ENCODE measurements at places on chromosomes 6 and 20.

- DNase-seq: no peak
Measured at GRCh38 chr6:126145351-126145750, 159.0 kb downstream of the TRMT11 start.

- no peak for DNase-seq
Measured at GRCh38 chr6:136524339-136524935, 25.8 kb downstream of the MAP7 start.

DNA sequence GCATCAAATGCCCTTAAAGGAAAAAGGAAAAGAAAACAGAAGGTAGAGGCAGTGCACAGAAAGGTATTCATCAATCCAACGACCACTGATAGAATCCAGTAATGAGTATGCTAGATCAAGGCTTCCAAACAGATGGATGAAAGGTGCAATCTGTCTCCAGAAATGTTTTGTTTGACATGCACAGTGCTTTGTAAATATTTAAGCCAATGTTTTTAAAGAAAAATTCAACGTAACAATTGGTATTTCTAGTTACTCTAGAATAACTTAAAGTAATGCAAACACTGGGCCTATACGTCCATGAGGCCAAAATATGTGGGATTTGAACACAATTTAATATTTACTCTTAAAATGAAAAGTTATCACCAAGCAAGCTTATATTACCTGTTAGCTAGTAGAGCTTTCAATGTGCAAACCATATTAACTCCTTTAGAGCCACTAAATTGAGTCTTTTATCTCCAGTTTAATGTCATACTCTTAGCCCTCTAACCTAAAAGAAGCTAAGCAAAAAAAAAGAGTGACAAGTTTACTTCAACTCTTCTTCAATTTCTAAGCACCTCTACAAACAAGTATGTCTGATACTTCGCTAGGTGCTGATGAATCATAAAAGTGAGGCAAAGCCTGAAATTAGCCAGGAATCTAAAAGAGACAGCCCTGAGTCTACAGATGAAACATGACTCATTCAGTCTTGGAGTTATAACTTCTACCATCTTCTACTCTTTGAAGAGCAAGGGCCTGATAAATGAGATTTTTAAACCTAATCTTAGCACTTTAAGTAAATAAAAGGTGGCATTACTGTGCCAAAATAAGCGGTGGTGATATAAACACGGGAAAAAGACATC is 169.8 kb downstream of the PTPRK start:
- DNase-seq: no peak

GRCh38 chr6:155055729-155056128 is 60.6 kb downstream of the TIAM2 start:
- DNase-seq: no peak

DNA sequence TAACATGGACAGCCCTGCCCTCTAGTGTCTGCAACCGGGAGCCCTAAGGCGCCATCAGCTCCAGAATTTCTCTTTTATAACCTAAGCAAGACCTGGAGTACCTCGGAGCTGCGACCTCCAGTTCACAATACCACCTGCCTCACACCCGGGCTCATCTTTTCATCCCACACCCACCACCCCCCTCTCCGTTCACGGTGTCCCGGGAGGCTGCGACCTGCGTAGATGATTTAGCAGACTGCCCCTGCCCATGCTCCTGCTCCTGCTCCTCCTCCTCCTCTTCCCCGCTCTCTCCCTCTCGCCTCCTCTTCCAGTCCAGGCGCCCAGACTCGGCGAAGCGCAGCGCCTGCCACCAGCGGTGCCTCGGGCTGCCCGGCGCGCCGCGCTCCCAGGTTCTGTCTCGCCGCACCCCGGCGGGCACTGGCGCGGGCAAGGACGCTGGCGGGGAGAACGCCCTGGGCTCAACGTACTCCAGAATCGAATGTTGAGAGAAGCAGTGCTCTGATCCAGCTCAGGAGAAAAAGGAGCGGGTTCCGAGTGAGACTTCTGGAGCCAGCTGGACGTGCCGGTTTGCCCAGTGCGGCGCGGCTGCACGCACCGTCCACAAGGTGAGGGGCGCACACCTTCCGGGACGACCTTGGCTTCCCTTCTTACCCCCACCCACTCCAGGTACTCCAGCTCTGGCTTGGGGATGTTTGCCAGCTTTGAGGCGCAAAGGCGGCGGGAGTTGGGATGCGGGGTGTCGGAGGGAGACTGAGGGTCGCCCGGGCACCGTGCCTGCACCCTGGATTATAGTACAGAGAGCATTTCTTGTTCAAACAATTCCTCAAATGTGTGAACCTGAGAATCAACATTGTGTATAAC is at the start of gene HTR1E:
Gene HTR1E, plus strand, starts transcription at position 310 of the 861 bp plus-strand sequence. CDS start 77,807 bp downstream, outside the sequence.
- DNase-seq: no peak

DNA sequence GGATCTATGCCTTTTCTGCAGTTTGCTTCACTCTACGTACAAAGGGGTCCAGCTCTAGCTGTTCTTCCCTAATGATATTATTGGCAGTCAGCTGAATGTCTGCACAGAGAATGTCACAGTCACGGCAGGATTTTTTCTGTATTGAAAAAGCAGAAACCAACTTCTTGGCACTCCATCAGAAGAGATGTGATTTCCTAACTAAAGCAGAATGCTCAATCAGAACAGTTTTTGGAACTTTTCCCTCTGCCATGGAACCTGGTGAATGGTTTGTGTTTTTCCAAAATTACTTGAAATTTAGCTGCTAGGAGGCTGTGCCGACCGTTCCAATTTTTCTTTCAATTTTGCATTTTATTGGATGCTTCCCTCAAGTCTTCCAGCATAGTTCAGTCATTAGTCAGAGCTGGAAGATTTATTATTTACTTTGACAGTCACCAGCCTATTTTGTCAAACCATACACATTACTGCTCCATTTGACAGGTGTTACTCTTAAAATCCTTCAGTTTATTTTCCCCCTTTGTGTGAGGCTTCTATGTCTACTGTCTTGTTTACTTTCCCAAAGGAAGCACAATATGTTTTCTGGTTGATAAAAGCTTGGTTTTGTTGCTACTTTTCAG is 259.6 kb upstream of the EPHA7 start:
- DNase-seq: no peak

- no peak for DNase-seq
Measured at GRCh38 chr20:62294516-62294915, 8.3 kb upstream of the ADRM1 start.

- DNase-seq: no peak
Measured at GRCh38 chr6:160054271-160054670, 67.3 kb upstream of the SLC22A1 start.

DNA sequence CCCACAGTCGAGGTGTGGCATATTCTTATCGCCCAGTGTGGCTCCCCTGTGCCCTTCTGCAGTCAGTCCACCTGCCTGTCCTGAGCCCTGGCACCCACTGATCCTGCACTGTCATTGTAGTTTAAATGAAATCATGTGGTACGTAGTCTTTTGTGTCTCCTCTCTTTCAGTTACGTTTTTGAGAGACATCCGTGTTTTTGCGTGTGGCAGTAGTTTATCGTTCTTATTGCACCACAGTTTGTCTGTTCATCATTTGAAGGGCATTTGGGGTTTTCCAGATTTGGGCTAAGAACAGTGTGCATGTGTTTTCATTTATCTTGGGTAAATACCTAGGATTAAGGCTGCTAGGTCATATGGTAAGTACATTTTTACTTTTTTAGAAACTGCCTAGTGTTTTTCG is 49.3 kb downstream of the SPATA2 start:
- DNase-seq: no peak

DNA sequence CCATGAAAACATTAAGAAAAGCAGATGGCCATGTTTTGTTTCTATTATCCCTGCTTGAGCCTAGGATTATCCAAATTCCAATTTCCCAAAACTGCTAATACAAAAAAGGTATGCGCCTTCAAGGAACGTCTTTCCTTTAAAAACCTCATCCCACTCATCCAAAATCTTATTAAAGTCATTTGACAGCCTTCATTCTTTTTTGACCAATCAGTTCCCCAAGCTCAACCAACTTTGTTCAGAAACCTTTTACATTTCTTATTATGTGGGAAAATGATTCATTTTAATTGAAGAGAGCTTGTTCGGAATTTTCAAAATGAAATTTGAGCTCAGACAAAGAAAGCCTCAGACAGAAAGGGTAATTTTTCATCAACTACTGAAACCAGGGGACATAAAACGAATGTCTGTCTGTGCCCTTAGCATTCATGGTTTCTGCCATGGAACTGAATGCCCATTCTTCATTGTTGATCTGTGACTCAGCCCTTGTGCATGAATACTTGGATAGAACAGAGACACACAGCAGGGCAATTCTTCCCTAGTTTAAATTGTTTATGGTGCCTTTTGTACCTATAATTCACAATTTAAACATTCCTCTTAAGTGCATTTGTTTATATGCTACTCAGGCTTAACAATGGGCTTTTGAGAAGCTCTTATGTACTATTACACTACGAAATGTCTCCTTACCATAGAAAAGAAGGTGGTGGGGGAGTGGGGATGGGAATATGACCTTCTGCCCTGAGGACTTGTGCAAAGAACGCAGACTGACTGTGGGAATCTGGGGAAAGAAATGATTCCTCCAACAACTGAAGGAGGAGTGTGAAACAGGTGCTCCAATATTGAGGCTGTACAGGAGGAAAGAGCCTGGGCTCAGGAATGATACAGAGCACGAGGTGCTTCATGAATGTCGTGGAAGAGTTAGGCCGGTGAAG is 49.8 kb upstream of the ERVFRD-1 start:
- DNase-seq: no peak

- DNase-seq: no peak
Measured at GRCh38 chr6:34859951-34860350, 27.9 kb downstream of the TAF11 start.

DNA sequence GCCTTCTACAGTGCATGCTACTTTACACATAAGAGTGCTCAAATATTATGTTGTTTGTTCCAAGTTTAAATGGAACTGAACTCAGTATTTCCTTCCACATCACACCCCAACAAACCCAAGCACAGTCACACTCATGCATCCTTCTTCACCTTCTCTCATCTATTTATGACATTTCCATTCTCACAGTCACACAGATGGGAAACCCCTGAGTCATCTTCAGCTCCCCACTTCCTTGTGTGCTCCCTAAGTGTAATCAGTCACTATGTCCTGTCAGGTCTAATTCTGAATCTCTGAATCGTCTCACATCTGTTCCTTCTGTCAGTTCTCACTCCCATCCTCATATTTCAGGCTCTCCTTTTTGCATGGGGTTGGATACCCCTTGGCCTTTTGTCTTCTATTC is 96.0 kb downstream of the RIMS1 start:
- DNase-seq: no peak

DNA sequence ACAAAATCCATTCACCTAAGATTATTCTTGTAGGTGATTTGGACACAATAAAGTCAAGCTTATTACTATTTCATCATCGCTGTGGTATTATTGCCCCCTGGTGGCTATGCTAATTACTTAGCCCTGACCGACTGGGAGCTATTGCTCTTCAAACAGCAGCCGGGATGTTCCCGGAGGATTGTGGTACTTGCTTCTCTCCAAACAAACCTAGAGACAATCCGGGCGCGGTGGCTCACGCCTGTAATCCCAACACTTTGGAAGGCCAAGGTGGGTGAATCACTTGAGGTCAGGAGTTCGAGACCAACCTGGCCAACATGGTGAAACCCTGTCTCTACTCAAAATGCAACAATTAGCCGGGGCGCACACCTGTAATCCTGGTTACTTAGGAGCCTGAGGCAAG is 15.4 kb upstream of the STMND1 start:
- DNase-seq: peak; percentile 57

Measured in inflammatory macrophage (primary cell).